NCI-H2171 treated with DMSO at 0.1 percent for 48 hours (cell line): ENCODE measurements at places on chromosomes 2 and 18.

DNA sequence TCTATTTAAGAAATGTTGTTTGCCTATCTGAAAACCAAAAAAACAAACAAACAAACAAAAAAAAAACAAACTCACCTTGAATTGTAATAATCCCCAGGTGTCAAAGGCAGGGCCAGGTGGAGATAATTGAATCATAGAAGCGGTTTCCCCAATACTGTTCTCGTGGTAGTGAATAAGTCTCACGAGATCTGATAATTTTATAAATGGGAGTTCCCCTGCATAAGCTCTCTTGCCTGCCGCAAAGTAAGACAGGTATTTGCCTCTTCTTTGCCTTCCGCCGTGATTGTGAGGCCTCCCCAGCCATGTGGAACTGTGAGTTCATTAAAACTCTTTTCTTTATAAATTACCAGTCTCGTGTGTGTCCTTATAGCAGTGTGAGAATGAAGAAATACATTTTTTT lies 1180.7 kb upstream of the CRIM1 start:
- no peak for DNase-seq

- no peak for DNase-seq
These were observed 6.7 kb downstream of the CAVIN2 start for GRCh38 chr2:191839918-191840804.

DNA sequence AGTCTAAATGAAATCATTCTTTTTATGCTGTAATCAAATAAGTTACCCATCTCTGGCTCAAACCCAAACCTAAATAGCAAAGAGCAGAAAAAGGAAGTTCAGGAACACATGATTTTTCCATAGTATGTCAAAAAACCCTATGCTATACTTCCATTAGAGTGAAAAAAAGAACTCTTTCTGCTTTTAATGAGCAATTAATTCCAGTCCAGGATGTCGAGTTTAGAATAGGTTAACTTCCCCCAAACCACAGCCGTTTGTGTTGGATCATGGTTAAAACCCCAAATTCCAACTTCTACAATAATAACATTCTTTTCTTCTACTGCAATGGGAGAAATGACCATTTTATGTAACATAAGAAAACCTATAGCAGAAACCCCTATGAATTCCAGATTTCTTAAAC lies 171.1 kb upstream of the NRP2 start:
- DNase-seq: no peak

DNA sequence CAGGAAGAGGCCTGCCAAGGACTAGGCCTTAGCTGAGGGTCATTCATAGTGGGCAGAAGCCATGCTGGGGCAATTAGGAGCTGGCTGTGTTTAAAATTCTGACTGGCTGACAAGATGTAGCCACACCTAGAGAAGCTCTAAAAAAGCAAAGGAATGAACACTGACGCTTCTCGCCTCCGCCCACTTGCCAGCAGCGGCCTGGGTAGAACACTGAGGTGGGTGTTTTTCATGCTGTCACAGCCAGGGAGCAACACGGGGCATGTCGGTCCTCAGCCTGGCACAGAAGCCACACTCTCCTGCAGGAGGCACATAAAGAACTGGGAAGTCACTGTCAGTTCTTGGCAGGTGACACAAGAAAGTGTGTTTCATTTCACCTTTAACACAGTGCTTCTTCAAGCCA lies 10.4 kb downstream of the CHST10 start:
- no peak for DNase-seq

- DNase-seq: no peak
These were observed 56.7 kb upstream of the EML6 start for GRCh38 chr2:54666634-54667265.

DNA sequence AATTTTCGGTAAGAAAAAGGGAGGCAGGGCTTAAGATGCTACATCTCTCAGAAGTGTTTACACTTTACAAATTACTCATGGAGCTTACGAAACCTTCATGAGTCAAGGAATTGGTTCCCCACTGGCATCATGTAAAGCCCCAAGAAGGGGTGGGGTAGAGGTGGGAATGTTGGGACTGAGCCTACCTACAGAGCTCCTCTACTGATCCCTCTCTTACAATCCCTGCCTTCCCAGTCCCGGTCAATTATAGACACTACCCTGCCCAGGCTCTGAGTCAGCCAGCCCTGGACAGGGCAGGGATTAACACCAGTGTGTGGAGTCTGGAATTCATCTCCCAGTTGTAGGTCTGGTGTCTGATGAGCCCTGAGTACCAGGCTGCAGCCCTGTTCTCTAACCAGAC lies 248.9 kb downstream of the PAX3 start:
- no peak for DNase-seq

GRCh38 chr2:234450431-234451124 lies 46.3 kb downstream of the ARL4C start:
- no peak for DNase-seq

DNA sequence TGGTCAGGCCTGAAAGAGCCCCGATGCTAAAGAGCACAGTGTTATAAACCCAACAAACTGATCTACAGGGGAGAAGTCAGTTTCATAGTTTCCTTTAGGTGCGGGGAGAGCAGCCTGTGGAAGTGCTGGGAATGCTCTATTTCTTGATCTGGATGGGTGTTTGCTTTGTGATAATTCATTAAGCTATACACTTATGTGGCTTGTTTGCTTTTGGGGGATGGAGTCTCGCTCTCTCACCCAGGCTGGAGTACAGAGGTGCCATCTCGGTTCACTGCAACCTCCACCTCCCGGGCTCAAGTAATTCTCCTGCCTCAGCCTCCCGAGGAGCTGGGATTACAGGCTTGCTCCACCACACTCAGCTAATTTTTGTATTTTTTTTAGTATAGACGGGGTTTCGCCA lies 30.1 kb upstream of the CEP68 start:
- no peak for DNase-seq

GRCh38 chr2:60836491-60836890 lies 44.9 kb upstream of the REL start:
- no peak for DNase-seq

DNA sequence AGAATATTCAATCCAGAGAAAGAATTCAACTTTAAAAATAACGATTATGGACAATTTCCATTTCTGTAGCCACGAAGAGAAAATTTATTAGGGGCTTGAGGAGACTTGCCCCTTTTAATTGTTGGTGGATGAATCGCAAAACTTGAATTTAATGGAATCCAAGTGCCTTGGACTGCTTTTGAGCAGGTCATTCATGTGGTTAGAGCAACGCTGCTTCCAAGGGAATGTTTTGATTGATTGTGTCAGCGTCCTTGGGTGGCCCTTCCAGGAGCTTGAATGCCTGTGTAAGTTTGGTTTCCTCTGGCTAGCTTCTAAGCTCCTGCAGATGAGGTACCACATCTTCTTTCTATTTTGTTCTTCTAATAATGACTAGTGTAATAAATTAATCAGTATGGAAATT lies 213.4 kb downstream of the LTBP1 start:
- DNase-seq: no peak

GRCh38 chr2:76083248-76083647 lies 372.5 kb upstream of the GCFC2 start:
- DNase-seq: no peak

DNA sequence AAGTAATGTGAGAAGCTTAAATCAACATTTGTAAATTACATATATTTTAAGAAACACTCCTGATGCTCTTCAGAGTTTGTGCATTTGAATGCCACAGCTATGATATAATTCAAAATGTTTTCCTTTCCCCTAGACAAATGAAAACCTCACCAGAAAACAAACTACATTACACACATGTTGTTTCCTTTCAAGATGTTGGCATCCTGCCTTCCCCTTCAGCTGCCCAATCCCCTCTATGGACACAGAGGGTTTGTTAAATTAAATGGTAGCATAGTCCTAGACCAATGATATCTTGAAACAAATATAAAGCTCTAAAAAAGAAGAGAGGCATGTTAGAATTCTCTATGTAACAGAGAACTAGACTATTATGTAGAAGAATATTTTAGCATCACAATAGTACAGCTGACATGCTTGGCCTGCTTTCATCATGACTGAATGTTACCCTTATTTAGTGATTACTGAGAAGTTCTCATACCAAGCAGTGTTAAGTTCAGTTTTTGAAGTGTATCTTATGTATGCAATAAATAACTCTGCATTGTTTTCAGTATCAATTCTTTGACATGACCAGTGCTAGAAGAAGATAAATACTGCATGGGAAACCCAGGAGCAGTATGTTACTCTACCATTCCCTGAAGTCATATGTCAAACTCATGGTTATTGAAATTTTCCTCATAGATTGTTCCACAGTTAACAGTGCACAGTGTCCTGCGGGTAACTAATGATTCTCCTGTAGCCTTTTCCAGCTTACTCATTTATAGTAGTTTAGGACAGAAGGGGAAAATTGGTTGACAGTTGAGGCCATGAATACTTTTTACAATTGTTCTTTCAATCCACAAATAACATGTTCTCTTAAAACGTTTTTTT lies 316.3 kb upstream of the KCNJ3 start:
- no peak for DNase-seq

DNA sequence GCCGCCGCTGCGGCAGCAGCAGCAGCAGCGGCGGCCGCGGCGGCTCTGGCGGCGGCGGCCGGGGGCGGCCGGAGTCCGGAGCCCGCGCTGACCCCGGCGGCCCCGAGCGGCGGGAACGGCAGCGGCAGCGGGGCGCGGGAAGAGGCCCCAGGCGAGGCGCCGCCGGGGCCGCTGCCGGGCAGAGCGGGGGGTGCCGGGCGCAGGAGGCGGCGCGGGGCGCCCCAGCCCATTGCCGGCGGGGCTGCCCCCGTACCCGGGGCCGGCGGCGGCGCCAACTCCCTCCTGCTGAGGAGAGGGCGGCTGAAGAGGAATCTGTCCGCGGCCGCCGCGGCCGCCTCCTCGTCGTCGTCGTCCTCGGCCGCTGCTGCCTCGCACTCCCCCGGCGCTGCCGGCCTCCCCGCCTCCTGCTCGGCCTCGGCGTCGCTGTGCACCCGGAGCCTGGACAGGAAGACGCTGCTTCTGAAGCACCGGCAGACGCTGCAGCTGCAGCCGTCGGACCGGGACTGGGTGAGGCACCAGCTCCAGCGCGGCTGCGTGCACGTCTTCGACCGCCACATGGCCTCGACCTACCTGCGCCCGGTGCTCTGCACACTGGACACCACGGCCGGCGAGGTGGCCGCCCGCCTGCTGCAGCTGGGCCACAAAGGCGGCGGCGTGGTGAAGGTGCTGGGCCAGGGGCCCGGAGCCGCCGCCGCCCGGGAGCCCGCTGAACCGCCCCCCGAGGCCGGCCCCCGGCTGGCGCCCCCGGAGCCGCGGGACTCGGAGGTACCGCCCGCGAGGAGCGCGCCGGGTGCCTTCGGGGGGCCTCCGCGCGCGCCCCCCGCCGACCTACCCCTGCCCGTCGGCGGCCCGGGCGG lies 646 bp downstream of the PHLPP1 start:
- peak; percentile 49 for DNase-seq

DNA sequence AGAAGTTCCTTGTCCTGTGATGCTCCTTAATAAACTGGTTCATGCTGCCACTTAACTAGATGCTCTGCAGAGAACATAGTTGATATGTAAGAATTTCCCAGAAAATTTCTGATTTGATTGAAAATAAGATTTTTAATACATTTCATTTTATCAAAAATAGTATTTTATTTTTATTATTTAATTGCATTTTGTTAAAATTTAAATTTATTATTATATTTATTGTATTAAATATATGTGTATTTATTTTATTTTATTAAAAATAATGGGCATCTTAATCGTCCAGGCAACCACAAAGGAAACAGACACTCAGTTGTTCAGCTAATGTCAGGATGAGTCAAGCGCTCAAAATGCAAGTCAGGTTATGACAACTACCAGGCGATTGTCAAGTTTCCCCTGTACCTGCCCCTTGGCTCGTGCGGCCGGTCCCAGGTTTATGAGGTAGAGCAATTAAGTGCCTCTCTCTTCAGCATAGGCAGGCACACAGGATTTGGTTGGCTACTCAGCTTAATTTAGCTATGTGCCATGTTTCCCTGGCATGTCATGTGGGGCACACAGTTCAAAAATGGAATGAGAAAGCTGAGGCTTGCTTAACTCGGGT lies 361.2 kb downstream of the RND3 start:
- no peak for DNase-seq

DNA sequence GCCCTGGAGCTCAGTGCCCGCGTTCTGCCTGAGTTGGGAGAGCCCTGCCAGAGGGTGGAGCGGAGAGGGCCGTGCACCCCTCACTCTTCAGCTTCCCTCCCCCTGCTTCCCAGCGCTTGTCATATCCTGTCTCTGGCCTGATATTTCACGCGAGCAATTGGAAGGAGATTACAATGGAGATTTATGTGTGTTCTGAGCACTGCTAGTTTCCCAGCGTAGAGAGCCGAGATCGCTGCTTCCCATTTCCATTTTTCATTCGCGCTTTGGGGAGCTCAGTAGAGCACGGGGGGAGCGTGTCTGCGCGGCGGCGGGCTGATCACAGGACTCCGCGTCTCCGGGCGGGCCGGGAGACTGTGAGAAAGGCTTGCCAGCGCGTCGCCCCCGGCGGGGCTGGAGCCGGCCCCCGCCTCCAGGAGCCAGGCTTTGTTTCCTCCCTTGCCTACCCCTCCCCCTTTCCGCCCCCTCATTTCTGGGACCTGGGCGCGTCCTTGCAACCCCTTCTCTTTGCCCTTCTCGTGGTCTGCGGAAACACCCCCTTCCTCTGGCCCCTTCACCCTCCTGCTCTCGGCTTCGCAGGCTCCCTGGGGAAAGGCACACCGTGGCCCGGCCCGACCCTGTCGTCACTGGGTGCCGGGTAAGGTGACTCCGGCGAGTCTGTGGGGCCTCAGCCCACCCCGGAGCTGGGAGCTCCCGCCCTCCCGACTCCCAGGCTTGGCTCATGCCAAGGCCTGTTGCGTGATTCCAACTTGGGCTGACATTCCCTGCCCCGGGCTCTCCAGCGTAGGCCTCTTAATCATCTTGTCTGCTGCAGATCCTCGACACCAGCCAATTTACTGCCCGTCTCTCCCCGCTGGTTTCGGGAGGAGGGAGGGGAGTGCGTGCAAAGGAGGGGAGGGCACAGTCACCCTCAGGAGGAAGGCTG lies 5.8 kb downstream of the DLX2 start:
- peak; percentile 66 for DNase-seq

DNA sequence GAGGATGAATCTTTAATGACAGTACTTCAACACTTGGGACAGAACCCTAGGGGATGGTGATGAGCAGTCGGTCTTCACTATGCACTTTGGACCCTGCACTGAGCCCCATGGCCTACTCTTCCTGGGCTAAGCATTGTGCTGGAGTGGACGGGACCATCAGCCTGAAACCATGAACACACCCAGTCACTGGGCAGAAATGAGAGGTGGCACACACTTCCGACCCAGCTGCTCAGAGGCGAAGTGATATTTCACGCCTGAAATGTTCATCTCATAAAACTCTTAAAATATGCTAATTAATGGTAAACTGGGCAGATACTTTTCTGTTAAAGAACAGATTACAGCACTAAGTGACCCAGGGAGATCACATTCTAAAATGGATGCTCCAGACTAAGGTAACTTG lies 150.3 kb upstream of the NDUFV2 start:
- no peak for DNase-seq
